ENCODE measurements at places on chromosomes 5 and 9.
A peak's percentile ranks its signal among the peaks of the same experiment; 100 is the strongest.

DNA sequence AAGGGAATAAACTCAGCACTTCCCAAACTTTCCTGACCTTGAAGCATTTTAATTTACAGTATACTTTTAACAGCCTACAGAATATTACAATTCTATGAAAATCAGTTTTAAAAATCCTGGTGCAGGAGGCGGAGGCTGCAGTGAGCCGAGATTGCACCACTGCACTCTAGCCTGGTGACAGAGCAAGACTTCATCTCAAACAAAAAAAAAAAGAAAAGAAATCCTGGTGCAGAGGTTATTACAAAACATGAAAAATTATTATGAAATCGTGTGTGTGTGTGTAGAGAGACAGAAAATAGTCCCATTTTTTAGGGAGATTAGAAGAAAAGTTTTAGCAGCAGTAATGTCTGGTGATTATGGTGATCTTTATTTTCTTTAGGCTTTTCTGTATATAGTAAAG, 26.9 kb downstream of the GOLPH3 start:
- DNase-seq, result no peak

DNA sequence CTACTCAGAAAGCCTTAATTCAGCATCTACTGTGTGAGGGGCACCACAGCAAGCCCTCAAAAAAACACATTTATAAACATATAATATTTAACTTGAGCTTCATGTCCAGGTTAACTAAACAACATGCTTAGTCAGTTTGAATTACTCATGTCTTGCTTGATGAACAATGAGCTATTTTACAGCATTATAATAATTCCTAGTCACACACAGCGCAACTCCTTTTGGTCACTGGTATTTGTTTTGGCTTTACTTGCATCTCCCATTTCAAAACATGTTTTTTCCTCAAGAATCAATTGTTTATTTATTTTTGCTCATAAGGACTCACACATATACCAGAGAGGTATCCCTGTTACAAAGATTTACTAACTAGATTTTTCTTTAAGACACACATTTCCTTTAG, 616.7 kb upstream of the DAB2 start:
- DNase-seq, result no peak

DNA sequence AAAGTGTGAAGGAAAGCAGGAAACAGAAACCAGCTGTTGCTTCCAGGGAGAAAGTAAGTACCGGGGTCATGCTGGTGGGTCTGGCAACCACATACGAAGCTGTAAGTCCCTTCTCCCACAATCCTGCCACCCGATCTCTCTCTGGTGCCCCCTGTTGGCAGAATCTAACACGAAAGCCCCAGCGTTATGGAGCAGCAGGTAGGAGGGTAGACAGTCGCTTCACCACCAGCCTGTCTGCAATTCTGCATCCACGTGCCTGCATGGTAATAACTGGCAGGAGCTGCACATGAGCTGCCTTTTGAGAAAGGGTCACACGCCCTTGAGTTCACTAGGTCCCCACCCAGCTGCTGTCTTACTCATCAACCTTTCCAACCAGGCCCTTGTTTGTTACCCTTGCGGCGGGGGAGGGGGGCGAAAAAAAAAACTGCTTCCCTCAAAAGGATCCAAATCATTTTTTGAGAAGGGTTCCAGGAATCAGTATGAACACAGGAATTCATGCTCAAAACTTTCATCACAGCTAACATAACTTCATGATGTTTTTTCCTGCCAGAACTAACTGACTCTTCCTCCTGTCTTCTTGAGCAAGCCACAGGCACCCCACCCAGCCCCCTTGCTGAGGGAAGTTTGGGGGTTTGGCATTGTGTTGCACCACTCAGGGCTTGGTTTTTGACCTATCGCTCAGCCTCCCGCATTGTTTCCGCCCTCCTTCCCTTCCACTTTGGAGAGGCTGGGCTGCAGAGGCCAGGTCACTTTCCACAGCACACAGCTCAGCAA, 19.6 kb upstream of the TMEM252 start:
- peak; percentile 85 for DNase-seq

DNA sequence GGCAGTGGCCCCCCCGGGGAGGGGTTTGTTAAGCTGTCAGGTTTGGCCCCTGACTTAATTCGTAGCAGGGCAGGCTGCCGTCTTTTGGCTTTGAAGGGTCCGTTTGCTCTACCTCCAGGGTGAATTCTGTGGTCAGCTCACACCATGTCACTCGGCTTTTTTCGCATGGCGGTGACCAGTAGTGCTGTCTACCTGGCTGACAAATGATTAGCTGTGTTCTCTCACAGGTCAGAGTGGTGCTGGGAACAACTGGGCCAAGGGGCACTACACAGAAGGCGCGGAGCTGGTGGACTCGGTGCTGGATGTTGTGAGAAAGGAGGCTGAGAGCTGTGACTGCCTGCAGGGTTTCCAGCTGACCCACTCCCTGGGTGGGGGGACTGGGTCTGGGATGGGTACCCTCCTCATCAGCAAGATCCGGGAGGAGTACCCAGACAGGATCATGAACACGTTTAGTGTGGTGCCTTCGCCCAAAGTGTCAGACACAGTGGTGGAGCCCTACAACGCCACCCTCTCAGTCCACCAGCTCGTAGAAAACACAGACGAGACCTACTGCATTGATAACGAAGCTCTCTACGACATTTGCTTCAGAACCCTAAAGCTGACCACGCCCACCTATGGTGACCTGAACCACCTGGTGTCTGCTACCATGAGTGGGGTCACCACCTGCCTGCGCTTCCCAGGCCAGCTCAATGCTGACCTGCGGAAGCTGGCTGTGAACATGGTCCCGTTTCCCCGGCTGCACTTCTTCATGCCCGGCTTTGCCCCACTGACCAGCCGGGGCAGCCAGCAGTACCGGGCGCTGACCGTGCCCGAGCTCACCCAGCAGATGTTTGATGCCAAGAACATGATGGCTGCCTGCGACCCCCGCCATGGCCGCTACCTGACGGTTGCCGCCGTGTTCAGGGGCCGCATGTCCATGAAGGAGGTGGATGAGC, 1.4 kb downstream of the TUBB4B start:
- no peak for DNase-seq

GRCh38 chr5:74446725-74447241, 193.7 kb downstream of the ENC1 start:
- no peak for DNase-seq

GRCh38 chr9:88833946-88834345, 157.3 kb upstream of the S1PR3 start:
- DNase-seq, result no peak

- DNase-seq, result peak; percentile 61
Observed at GRCh38 chr5:16179511-16179935, at the start of gene MARCHF11. Gene MARCHF11, minus strand, starts transcription at chr5:16179791. Its CDS starts 216 bp downstream, at chr5:16179575.

GRCh38 chr9:130454812-130455325, 10.1 kb downstream of the ASS1 start:
- DNase-seq, result no peak

DNA sequence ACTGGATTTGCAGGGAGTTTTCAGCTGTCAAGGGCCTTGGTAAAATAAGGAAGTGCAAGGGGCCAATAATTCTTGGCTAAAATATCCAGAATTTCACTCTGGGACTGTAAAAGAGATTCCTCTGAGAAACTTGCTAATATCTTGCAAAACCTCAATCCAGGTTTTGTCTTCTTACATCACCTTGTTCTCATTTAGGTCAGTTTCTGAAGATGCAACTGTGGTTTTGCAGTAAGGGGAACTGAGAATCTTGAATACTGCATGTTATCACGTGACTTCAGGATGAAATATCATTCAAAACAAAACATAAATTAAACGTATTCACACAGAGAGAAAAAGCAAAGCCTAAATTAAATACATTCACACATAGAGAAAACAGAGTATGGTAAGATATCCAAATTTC, 35.0 kb upstream of the RIC1 start:
- DNase-seq, result no peak

DNA sequence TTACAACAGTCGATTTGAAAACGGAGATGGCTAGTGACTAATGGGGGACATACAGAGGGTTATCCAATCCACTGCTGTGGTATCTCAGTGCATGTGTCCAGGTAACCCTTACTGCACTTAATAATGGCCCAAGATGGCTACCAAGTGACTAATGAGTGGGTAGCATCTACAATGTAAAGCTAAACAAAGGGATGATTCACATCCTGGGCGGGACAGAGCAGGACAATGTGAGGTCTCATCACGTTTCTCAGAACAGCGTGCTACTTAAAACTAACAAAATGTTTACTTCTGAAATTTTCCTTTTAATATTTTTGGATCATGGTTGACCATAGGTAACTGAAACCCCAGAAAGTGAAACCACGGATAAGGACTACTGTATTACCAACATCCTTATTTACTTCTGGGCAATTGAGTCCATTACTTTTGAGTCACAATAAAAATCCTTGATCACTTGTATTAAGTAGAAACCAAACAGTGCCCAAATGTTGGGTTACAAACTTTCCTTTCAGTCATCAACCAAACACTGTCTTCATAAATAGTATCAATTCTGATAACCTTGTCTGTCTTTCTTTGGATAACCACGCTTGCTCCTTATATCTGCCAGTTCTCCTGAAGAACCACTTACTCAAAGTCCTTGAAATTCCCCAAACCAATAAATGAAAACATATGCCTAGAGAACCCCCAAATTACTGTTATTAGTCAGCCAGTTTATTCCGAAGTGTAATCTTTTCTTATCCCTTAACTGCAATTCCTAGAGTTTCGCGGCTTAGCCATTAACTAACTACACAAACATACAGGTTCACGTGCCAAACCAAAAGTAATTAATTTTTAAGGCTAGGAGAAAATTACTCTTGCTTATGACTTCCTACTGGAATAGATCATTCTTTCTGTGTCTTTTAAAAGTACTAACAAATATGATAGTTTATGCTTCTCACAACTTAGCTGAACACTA, 59.7 kb downstream of the ELL2 start:
- no peak for DNase-seq

GRCh38 chr9:86695910-86696424, 251.3 kb downstream of the GAS1 start:
- no peak for DNase-seq

Measured in GM23338 (cell line).